ENCODE measurements at places on chromosomes 3 and 15. TPM values are rescaled to one million over a fixed set of nuclear protein-coding genes. Genes with fewer than 3 reads are reported as not detected.
A peak's percentile ranks its signal among the peaks of the same experiment; 100 is the strongest.

DNA sequence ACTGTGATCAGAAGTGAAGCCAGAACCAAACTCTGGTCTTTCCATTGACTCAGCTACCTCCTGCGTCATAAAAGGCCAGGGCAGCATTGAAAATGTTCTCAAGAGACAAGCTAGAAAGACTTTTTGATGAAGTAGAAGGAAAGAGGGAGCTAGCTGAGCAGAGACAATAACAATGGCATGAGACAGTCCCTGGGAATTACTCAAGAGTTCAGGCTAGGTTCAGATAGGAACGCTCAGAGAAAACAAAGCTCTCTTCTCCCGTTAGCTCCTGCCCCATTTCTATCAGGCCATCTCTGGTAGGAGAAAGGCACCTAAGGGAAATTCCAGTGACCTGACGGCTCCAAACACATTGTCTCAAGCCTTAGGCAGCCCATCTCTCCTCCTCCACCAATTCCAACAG, 7.0 kb upstream of the OXTR start:
- DNase-seq: no peak

DNA sequence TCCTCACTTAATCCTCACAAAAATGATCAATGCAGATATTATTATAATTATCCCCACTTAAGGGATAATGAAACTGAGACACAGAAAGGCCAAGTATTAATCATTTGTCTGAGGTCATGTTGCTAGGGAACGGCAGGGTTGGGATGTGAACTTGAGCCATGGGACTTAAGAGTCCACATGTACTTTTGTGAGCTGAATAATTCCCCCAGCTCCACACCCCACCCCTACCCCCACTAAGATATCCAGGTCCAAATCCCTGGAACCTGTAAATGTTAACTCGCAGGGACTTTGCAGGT, 290.5 kb upstream of the GADL1 start:
- DNase-seq: peak; percentile 41

CCR9 gene
- total RNA-seq: not detected

DNA sequence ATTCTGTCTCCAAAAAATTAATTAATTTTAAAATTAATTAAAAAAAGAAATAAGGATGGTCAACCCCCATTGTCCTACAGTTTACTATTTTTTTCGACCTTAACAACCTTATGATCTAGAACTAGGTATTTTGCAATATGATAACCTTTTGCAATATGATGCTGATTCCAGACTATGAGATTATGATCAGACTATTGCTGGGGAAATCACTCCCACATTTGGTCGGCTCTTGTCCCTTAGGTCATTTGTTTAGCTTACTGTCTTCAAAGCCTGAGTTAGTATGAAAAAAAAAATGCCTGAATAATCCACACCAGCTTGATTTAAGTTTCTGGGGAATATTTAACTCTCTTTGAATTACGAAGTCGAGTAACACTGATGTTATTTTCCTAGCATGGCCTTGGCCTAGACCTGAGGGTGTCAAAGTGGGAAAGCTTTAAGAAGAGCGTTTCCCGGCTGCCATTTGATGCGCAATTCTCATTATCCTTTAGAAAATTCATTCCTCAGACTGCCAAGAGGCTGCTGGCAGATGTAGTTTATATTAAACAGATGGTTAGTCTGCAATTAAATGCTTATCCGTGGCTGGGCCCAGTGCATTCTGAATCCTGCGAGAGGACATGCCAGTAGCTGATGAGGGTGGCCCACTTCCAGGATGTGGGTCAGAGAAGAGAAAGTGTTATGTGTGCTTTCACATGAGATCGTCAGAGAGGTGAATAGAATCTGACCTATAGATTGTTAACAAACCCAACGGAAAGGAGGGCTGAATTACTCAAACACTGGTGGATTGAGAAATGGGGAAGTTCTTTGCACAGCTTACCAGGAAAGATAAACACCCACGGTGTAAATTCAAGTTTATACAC, 496.0 kb upstream of the THBS1 start:
- DNase-seq: no peak

GRCh38 chr3:70607469-70607868, 295.0 kb upstream of the MDFIC2 start:
- no peak for DNase-seq

DNA sequence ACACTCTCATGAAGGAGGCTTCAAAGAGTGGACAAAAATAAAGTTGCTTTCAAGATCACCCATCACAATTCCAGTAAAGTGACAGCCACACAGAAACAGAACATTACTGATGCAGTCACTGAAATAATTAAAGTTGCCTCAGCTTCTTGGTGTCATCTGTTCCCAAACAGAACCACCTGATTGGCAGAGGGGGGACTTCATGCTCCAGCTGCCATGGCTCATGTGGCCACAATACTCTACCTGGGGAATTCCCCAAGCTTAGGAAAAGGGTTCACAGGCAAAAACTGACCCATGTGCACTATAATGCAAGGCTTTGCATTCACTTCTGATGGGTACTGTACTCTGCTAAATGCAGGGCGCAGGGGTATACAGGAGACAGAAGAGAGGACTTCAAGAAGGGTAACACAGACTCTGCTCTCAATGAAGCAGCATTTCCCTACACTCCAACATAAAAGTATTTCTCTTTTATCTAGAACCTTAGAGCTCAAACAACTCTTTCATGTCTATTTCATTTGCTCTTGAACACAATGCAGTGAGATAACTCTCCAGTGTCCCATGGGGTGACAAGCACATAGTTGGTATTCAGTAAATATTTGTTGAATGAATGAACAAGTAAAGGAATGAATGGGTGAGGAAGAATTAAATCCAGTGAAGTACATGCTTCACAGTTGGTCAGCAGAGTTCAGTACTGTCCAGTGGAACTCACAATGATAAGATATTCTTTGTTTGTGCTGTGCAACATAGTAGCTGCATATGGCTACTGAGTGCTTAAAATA, 8.6 kb upstream of the CTNNB1 start:
- no peak for DNase-seq

- no peak for DNase-seq
Observed at GRCh38 chr3:10470120-10471053, 35.0 kb downstream of the ATP2B2 start.

CYP1A2 gene
- not detected for total RNA-seq

- peak; percentile 21 for DNase-seq
Observed at GRCh38 chr15:41499109-41499851, 5.6 kb downstream of the ITPKA start.

CHRNA7 gene
- total RNA-seq: 0.63 TPM

GRCh38 chr15:43516185-43516584, 1.2 kb upstream of the MAP1A start:
- DNase-seq: peak; percentile 64

LDHAL6B gene
- total RNA-seq: not detected

GRCh38 chr3:128727996-128728395, 2.0 kb downstream of the RAB7A start:
- DNase-seq: no peak

HOMER2 gene
- 23.7 TPM for total RNA-seq

GP9 gene
- not detected for total RNA-seq

DNA sequence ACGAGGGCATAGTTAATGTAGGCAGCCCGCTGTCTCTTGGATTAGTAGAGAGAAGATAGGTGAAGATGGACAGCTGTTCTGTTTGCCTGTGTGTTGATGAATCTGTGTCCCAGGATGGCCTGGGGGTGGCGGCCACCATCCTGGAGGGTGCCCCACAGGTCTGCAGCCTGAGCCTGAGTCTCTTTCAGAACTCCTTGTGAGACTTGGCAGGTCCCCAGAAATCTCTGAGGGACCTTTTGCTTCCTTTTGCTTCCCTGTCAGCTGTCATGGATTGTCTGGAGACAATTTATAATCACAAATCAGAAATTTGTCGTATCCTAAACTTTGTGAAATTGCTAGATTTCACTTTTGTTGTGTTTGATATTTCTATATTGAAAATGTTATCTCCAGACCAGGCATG, 17.4 kb downstream of the FAN1 start:
- DNase-seq: no peak

GRCh38 chr3:171748064-171748924, 62.0 kb downstream of the PLD1 start:
- no peak for DNase-seq

DNA sequence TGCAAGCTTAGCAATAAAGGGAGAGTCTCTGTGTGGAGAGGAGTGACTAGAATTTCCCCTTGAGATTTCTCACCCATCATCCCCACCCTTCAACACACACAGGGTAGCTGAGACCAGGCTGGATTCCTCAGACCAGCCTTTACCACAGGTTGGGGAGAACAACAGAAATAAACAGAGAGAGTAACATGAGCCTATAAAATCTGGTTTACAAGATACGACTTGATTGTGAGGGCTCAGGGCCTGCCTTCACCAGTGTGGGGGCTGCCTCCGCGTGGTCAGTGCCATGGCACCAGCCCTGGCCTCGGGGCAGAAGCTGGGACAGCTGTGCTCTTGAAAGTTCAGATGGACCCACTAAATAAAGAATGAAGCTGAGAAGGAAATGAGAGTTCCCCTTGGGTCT, 14.6 kb upstream of the MAGEF1 start:
- DNase-seq: no peak

ALDH1L1 gene
- not detected for total RNA-seq

DNA sequence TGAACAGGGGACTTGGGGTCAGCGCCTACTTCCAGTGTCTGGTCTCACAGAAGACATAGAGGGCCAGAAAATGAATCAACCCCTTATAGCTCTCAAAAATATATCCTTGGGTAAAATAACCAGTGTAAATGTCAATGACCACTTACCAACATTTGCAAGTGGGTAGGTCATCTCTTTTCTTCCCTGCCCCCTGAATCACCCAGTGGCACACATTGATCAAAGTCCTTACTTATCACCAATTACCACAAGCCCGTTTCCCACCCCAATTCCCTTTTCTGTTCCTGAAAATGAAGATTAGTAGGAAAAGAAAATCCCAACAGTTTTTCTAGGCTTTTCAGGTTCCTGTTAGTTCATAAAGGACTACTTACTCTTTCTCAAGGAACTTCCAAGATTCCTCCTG, 70.5 kb upstream of the HEG1 start:
- DNase-seq: no peak

DNA sequence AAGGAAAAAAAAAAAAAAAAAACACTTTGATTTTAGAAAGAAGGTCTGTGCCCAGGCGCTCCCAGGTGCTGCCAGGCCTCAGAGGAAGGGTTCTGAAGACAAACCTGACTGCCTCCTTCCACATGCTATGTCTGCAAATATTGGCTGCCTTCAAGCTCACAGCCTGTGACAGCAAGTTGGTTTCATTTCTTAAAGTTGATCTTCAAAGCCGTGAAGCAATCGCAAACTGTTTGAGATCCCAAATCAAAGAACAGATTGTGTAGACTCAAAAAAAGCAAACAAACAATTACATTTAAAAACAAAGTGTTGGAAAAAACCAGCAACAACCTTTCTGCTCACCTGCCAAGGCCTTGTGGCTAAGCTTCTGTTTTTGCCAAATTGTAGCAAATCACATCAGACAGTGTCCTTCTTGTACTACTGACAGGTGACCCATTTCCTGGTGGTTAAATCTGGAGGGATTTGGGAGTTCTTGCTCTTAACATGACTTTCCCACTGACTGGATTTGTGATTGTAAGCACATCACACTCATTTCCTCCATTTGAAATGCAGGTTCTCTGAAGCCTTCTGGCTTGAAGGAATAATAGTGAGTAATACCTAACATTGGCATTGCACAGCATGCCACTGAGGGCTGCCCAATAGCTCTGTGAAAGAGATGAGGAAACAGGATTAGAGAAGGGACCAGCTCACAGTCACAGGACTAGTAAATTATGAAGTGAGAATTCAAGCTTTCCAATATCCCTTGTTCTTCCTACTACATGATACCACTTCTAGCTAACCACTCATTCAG, 502.4 kb downstream of the LPP start:
- peak; percentile 57 for DNase-seq

DNA sequence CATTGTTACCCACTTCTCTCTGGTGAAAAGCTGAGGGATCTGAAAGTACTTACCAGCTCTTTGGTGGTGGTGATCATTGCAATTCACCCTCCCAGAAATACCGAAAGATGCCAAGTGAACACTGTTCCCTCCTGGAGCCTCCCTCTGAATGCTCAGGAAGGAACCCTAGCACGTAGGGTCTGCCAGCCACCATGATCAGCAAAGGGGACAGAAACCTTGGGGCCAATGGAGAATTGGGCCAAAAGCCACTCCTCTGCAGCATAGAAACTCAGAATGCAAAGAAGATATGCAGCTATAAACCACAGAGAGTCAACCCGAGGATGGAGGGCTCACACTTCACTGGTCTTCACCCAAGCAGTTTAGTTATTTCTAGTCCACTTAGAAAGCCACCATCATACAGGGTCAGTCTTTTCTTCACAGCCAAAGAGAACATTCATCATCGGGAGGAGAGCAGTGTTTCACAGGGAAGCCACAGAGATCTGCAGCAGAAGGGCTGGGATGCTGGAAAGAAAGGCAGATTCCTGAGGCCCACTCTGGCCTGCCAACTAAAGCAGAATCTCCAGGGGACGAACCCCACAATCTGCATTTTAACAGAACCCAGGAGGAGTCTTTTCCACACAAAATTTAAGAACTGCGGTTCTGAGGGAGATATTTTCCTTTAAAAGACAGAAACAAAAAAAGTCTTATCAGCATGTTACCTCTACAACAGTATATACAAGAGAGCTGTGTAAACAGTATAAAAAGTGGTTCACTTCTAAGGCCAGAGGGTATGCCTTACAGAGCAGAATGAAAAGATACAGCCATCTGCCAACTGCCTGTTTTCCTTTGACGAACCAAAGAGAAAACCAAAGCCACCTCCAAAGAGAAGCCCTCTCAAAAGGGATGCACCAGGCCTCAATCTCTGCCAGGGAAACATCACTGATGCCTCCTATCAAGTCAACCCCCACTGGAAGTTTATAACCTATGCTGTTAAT, 11.3 kb downstream of the TBC1D2B start:
- DNase-seq: no peak

STRA6 gene
- 0.06 TPM for total RNA-seq

GRCh38 chr15:77475001-77475400, 54.3 kb downstream of the HMG20A start:
- no peak for DNase-seq

- DNase-seq: no peak
Observed at GRCh38 chr15:33142708-33143107, 51.8 kb downstream of the FMN1 start.

CHRNA5 gene
- 5.5 TPM for total RNA-seq

- DNase-seq: no peak
Observed at GRCh38 chr15:57015897-57016296, 97.5 kb downstream of the TCF12 start.

GRCh38 chr3:30248423-30248822, 358.0 kb upstream of the TGFBR2 start:
- DNase-seq: no peak

- DNase-seq: no peak
Observed at GRCh38 chr3:150913133-150913922, 8.1 kb upstream of the MINDY4B start.
